ENCODE measurements at places on chromosomes 11 and 22.

DNA sequence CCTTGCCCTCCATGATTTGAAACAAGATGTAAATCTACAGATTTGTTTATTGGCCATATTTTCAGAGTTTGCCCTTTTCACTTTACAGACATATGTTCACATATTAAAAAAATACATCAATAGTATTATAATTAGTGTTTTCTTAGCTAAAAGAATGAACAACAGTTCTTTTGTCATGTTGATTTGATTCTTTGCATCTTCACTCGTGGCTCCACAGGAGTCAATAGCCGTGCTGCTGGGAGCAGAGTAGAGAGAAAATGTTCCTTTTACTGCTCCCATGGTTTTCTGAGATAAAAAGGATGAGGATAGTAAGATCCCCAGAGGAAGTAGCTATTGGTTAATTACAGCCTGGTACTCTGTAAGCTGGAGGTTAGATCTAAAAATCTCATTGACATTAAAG lies 151.2 kb downstream of the PGR start:
- DNase-seq = no peak

- no peak for DNase-seq
Measured at GRCh38 chr11:117670924-117671323, 126.1 kb downstream of the DSCAML1 start.

DNA sequence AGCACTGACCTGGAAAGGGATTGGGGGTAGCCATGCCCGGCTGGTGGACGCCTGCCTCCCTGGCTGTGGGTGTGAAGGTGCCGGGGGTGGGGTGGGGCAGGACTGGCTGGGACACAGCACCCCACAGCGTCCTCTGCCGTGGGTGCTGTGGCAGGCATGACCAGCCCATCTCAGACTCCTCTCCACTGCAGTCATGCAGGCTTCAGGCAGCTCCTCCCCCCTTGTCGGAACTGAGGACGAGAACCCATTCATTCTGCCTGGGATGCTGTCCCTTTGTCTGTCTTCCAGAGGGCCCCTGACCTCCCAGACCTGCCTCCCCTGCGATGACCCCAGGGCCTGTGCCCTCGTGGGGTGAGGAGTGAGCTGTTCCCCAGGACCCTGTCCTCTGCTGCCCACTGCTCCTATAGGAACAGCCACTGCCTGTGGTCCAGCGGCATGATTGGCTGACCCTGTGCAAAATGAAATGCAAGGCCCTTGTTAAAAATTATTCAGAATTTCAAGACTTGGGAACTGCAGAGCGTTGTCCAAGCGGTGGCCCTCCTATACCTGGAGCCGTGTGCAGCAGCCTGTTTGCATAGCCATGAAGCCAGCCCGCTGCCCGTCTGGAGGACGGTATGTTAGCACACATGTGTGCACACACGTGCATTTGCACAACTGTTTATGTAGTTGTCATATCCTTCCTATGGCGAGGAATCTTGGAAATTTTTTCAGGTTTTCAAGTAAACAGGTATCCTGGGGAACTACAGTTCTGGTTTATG lies 1122.3 kb downstream of the BRD1 start:
- no peak for DNase-seq

GRCh38 chr11:128409476-128409875 lies 177.9 kb downstream of the ETS1 start:
- peak; percentile 80 for DNase-seq

DNA sequence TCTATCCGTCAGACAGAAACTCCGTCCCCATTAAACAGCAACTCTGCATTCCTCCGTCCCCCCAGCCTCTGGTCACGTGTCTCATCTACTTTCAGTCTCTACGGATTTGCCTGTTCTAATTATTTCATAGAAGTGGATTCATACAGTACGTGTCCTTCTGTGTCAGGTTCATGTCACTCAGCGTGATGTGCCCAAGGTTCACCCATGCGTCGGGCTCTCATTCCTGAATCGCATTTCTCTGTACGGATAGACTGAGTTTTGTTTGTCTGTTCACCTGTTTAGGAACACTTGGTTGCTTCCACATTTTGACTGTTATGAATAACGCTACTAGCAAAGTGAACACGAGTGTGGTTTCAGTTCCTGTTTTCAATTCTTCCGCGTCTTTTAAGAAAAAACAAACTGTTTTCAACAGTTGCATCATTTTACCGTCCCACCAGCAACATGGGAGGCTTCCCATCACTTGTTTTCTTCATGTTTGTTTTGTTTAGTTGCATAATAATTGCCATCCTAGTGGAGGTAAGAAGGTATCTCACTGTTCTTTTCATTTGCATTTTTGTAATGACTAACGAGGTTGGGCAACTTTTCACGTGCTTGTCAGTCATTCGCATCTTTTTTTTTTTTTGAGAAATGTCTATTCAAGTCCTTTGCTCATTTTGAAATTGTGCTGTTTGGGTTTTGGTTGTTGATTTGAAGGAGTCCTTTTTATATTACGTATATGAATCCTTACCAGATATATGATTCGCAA lies 8.9 kb upstream of the NLRP6 start:
- no peak for DNase-seq

DNA sequence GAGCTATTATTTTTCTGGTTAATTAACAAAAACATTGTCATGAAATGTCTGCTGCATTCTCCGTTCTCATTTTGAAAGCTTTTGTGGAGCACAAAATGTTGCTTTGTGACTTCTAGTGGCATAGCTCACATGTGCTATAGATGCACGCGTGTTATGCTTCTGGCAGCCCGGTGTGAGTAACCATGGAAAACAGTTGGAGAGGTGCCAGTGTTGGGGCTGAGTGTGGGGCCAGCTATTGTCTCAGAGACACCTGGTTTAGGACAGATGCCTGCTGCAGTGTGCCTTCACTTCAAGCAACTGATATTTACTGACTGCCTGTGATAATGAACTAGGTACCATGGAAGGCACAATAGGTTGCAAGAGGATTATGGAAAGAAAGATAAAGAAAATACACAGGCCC lies 760.6 kb downstream of the NTM start:
- no peak for DNase-seq

Measured in fibroblast of skin of left quadriceps (primary cell).